T47D (cell line): ENCODE measurements at places on chromosomes 1 and 21.

DNA sequence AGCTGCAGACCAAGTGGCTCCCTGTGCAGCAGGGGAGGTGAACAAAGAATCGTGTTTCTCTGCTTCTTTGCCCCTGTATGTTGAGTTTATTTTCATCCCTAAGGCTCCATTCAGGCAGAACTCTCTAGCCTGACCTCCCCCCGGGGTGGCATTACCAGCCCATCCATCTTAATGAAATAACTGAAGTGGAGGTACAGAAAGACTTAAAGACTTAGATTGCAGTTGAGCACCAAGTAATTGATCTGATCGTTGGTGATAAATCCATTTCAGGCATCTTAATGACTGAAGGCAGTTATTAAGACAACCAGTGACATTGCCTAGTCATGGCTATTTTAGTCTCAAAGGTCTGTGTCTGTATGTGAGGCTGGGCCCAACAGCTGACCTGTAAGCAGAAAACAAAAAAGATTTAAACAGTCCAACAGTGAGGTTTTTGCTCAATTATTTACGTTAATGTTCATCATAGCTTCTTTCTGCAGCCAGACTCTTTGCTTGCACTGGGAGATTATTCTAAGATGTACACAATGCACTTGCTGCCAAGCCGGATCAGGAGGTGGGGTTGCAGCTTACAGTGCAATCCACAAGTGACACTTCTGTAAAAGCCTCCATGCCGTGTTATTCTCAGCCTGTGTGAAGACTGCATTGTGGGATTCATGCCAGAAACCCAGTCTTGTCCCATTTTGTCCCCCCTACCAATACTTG, 363.0 kb upstream of the DUSP10 start:
- DNase-seq = peak; percentile 54

- DNase-seq = no peak
Observed at GRCh38 chr1:216902669-216903381, 179.6 kb upstream of the ESRRG start.

DNA sequence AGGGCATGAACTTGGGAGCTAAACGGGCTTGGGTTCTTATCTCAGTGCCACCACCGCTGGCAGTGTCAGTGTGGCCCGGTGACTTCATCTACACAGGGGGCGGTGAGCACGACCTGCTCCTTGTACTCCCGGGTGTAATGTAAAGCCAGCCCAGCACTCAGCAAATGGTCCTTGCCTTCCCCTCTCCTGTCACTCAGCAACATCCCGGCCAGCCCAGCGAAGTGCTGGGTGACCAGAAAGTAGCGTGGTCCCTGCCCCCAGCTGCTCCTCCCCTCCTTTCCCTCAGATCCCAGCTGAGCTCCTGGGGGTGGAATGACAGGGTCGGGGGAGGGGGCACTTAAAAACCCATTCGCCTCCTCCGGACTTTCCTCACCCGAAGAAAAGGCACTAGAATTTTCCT, 7.2 kb downstream of the KCNN3 start:
- DNase-seq = no peak

GRCh38 chr21:42562816-42563215, 49.2 kb downstream of the SLC37A1 start:
- DNase-seq = no peak

GRCh38 chr1:200629876-200630514, 9.4 kb upstream of the KIF14 start:
- DNase-seq = peak; percentile 57

DNA sequence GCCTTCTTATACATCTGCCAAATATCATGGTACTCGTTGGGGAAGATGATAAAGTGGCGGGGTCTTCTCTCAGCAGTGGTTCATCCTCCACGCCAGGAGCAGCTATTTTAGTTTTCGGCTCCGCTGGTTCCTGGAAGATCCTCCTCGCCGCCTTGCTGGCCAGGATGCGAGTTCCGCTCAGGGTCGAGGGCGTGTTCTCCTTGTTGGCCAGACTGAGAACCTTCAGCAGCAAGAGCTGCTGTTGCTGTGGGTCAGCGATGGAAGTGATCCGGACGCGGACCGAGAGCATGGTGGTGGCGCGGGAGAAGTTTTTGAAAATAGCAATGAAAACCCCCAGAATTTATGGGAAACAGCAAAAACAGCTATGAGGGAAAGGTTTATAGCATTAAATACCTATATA, 11.4 kb upstream of the CFAP126 start:
- no peak for DNase-seq

GRCh38 chr1:6866825-6867224, 81.6 kb downstream of the CAMTA1 start:
- DNase-seq = no peak

DNA sequence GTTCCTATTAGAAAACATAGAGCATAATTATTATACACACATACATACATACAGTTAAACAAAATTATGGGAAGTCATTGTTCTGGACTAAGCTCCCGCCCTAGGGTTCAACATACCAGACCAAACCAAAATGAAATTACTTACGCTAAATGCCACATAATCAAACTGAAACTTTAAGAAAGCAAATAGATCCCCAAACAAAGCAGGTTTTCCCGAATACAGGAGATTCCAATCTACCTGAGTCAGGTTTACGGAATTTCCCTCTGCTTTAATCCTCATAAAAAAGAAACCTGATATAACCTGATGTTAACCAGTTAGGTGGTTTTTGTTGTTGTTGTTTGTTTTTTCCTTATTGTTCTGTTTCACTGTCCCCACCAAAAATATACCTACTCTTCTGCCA, 1886.9 kb downstream of the NCAM2 start:
- DNase-seq = no peak

DNA sequence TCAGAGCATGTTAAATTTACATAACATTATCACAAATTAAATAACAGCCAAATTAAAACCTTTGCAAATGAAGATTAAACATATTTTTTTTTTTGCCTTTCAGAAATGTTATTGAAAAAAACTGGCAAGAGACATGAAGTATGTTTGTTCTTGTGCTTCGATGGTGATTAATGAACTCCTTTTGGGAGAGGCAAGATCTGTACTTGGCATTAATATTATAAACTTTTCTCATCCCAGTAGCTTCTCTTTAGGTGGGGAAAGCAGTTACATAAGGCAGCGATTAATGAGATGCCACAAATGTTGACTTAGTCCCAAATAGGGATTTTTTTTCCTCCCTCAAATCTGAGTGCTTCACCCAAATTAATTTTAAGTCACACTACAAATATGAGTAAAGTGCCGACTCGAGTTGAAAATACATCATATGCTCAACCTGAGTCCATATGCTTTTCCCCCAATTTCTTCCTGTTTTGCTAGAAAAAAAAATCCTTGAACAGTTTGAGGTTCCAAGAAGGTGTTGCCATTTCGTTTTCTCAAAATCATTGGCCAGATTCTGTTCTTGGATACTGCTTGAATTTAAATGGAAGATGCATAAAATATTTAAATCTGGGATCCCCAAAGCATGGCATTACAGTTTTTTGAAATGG, 294.5 kb downstream of the VAV3 start:
- no peak for DNase-seq

DNA sequence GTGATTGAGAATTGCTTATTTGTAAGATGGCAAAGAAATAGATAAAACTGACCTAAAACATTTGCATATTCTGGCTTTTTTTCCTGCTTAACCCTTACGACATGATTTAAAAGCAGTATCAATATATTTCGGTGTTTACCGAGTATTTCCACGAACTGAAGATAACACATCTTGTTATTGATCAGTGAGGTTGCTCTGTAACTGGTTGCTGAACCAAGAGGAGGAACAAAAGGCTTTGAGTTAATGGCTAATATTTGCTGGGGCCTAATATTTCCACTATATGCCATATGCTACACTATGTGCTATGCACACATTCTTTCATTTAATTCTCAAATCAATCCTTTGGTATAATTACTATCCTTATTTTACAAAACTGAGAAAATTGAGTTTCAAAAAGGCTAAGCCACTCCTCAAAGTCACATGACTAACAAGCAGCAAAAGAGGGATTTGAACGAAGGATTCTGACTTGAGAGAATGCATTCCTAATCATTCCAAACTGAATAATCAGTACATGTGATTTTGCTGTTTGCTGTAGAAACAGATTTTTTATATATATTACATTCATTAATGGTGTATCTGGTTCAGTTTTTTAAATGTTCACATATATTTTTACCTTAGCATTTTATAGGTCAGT, 346.0 kb downstream of the USP25 start:
- DNase-seq = no peak
